ENCODE measurements at places on chromosomes 6 and 20. TPM values are rescaled to one million over a fixed set of nuclear protein-coding genes. Genes with fewer than 3 reads are reported as not detected.

- H3K4me1 ChIP-seq: peaks cover 23% of the 10 kb centered on the region
- peak; percentile 33 for DNase-seq
- H3K27ac ChIP-seq: no peak overlapping the region
- no peaks in the 10 kb centered on the region for H3K27me3 ChIP-seq
Observed at GRCh38 chr6:164967102-164967501, 342.3 kb downstream of the C6orf118 start.

DNA sequence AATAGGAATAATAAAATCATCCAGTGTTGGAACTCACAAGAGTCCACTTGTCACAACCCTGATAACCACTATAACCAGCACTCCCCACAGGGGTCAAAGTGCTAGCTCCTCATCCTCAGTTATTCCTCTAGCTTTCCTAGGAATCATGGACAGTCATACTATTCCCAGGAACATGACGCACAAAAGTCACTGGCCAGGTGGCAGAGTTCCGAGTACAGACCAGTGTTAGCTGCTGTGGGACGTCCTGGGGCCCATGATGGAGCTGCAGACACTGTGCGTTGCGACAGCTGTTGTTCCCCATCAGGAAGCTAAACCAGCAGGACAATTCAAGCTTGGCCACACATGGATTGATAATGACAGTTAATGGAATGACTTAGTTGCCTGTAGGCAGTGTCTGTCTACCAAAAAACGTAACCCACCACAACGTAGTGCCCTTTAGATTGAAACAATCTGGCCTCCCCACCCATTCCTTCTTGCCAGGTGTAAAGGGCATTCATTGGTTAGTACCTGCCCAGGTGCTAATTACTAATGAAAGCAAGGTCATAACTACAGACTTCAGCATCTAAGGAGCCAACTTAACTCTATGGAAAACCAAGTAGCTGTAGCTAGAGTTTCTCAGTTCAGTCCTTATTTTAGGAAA lies 17.4 kb downstream of the EZR start:
- H3K4me1 ChIP-seq: peaks cover 78% of the 10 kb centered on the region
- H3K27me3 ChIP-seq: no peaks in the 10 kb centered on the region
- H3K36me3 ChIP-seq: no peaks in the 10 kb centered on the region
- 0 out of 2 replicates have a peak overlapping the region, but pooled peaks have one; percentile 0 for H3K27ac ChIP-seq
- no peak overlapping the region for H3K4me3 ChIP-seq

CPNE1 gene
- 158 TPM for total RNA-seq

- H3K27me3 ChIP-seq: no peaks in the 10 kb centered on the region
- no peak overlapping the region for H3K4me3 ChIP-seq
- H3K36me3 ChIP-seq: no peaks in the 10 kb centered on the region
- peaks cover 61% of the 10 kb centered on the region for H3K4me1 ChIP-seq
Observed at GRCh38 chr6:144654506-144654905, 369.4 kb downstream of the UTRN start.

GRCh38 chr6:5450073-5450472 lies 188.8 kb downstream of the FARS2 start:
- no peaks in the 10 kb centered on the region for H3K4me1 ChIP-seq
- no peak for DNase-seq
- H3K36me3 ChIP-seq: no peaks in the 10 kb centered on the region
- H3K4me3 ChIP-seq: no peak overlapping the region
- no peak overlapping the region for H3K27ac ChIP-seq
- no peaks in the 10 kb centered on the region for H3K27me3 ChIP-seq

DNA sequence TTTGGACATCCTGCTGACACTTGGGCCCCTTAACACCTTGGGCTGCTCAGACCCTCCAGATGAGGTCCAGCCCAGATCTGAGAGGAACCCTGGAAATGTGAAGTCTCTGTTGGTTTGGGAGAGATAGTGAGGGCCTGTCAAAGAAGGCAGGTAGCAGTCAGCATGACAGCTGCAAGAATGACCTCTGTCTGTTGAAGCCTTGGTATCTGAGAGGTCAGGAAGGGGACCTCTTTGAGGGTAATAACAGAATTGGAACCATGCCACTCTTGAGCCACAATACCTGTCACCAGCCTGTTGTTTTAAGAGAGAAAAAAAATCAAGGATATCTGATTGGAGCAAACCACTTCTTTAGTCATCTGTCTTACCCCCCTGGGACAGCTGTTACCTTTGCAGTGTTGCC lies 4.2 kb downstream of the SYS1 start:
- no peak overlapping the region for H3K4me3 ChIP-seq
- DNase-seq: no peak
- 0 out of 2 replicates have a peak, but pooled peaks cover 4% of the 10 kb centered on the region for H3K27me3 ChIP-seq
- no peaks in the 10 kb centered on the region for H3K36me3 ChIP-seq
- no peak overlapping the region for H3K27ac ChIP-seq

- no peak overlapping the region for H3K4me3 ChIP-seq
- no peak overlapping the region for H3K27ac ChIP-seq
- H3K27me3 ChIP-seq: no peaks in the 10 kb centered on the region
- no peak for DNase-seq
Observed at GRCh38 chr6:13165502-13166172, 162.7 kb downstream of the TBC1D7 start.

COL10A1 gene
- total RNA-seq: not detected

DNA sequence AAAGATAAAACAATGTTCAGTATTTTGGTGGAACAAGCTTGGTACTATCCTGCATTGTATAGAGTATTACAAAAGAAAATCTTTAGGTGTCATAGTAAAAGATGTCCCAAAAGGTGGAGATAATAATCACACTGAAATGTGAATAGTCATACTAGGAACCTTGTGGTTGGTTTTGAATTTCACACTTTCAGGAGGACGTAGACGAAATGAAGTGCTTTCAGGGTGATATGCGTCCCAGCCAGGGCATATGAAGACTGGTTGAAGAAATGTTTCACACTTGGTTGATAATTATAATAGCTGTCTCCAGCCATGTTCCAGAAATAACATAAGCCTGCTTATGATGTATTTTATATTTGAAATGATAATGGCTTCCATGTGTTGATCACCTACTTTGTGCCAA lies 60.4 kb downstream of the SCAND1 start:
- no peaks in the 10 kb centered on the region for H3K27me3 ChIP-seq
- no peaks in the 10 kb centered on the region for H3K36me3 ChIP-seq
- no peak overlapping the region for H3K4me3 ChIP-seq
- H3K4me1 ChIP-seq: no peaks in the 10 kb centered on the region

GSTA3 gene
- not detected for total RNA-seq

DNA sequence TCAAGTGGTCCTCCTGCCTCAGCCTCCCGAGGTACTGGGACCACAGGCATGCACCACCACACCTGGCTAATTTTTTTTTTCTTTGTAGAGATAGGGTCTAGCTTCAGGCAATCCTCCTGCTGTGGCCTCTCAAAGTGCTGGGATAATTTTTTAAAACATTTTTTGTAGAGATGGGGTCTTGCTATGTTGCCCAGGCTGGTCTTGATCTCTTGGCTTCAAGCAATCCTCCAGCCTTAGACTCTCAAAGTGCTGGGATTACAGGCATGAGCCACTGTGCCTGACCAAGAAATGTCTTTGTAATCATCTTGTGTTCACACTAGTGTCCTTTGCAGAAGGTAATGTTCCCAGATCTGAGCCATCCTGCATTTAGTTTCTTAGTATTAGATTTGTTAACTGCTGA lies 61.6 kb downstream of the RIPOR2 start:
- no peak overlapping the region for H3K27ac ChIP-seq
- no peaks in the 10 kb centered on the region for H3K36me3 ChIP-seq
- no peak for DNase-seq
- peaks cover 25% of the 10 kb centered on the region for H3K4me1 ChIP-seq

TMEM244 gene
- not detected for total RNA-seq

DNA sequence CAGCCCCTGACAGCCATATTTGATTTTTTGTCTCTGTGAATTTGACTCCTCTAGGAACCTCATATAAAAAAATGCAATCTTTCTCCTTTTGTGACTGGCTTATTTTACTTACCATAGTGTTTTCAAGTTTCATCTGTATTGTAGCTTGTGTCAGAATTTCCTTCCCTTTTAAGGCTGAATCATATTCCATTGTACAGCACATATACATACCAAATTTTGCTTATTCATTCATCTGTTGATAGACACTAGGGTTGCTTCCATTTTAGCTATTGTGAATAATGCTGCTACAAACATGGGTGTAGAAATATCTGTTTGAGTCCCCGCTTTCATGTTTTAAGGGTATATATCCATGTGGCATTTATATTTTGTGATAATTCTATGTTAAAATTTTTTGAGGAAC lies 49.2 kb upstream of the RNF217 start:
- no peak overlapping the region for H3K4me3 ChIP-seq
- no peaks in the 10 kb centered on the region for H3K4me1 ChIP-seq
- H3K36me3 ChIP-seq: no peaks in the 10 kb centered on the region
- H3K27ac ChIP-seq: no peak overlapping the region
- H3K27me3 ChIP-seq: no peaks in the 10 kb centered on the region

GRCh38 chr6:137810554-137811120 lies 56.4 kb upstream of the TNFAIP3 start:
- no peaks in the 10 kb centered on the region for H3K4me1 ChIP-seq
- no peak overlapping the region for H3K4me3 ChIP-seq
- DNase-seq: no peak
- H3K27me3 ChIP-seq: no peaks in the 10 kb centered on the region
- H3K27ac ChIP-seq: no peak overlapping the region

DNA sequence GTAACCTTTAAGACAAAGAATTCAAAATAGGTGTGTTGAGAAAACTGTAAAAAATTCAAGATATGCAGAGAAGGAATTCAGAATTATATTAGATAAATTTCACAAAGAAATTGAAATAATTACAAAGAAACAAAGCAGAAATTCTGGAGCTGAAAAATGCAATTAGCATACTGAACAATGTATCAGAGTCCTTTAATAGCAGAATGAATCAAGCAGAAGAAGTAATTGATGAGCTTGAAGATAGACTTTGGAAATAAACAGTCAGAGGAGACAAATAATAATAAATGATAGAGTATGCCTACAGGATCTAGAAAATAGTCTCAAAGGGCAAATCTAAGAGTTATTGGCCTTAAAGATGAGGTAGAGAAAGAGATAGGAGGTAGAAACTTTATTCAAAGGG lies 131.7 kb downstream of the COL21A1 start:
- no peak for DNase-seq
- H3K4me1 ChIP-seq: no peaks in the 10 kb centered on the region
- no peaks in the 10 kb centered on the region for H3K27me3 ChIP-seq
- no peak overlapping the region for H3K4me3 ChIP-seq

FLRT3 gene
- total RNA-seq: 0.17 TPM

DNA sequence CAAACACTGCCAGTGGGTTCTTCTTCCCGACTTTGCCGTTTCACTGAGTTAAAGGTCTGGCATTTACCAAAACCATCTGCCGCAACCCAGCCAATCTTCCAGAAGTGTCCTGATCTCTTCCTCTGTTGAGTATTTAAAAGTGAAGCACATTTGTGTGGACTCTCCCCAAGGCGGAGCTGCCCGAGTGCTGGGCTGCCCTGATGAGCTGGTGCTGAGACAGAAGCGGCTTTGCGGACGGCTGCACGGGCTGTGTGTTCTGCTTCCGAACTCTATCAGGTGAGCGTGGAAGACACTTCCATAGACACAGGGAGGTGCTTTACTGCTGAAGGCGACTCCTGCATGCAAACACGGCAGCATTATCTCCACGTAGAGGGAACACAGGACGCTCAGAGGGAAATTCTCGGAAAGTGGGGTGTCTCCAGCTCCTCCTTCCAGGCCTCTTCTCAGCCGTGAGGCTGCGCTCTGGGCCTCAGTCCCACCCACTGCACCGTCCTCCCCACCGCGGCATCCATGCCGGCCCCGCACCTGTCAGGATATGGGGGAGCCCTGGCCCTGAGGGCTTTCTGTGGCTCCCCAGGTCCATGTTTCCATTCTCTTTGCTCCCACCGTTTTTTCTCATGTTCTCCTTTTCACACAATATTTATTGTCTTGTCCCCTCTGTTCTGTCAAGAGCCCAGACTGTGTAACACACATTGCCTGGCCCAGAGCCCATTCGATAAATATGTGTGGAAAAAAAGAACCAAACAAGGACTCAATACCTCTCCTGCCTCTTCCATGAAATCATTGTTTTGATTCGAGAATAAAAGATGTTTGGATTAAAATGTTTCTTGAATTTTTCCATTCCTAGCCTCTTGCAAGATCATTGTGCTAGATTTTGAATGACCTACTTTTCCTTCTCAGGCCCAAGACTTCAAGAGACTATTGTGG lies 205.1 kb downstream of the DLL1 start:
- no peak overlapping the region for H3K4me3 ChIP-seq
- DNase-seq: no peak
- H3K36me3 ChIP-seq: no peaks in the 10 kb centered on the region
- H3K27ac ChIP-seq: no peak overlapping the region
- H3K27me3 ChIP-seq: no peaks in the 10 kb centered on the region
- H3K4me1 ChIP-seq: no peaks in the 10 kb centered on the region

DNA sequence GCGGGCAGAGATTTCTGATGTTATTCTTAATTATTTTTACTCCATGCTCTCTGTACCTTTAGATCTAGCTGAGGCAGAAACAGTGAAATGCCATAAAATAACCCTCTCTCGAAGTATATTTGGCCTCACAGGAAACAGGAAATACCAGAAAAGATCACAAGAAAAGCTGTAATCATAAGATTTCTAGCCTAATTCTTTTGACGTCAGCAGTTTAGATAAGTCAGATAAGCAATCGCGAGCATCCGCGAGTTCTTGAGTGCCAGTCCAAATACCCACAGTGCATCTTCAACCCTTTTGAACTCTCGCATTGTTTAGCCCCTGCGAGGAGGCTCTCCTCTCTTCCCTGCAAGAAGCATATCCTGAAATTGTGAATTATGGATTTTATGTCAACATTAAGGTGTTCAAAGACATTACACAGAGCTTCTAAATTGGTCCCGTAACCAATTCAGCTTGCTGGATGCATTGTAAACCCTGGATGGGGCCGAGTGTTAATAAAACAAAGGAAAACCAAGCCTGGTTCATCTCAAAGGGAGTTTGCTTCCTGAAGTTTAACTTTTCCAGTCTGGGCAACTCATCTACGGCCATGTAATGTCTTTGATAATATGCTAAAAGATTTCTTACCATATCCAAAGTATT lies 198.9 kb downstream of the MTFR2 start:
- H3K27me3 ChIP-seq: no peaks in the 10 kb centered on the region
- no peak overlapping the region for H3K27ac ChIP-seq
- no peak for DNase-seq
- no peaks in the 10 kb centered on the region for H3K36me3 ChIP-seq
- H3K4me3 ChIP-seq: no peak overlapping the region

- peak overlapping the region; percentile 67 for H3K4me3 ChIP-seq
- peaks cover 81% of the 10 kb centered on the region for H3K27me3 ChIP-seq
- peaks cover 29% of the 10 kb centered on the region for H3K4me1 ChIP-seq
Observed at GRCh38 chr6:166008441-166009369, 158.9 kb downstream of the TBXT start.

GDAP1L1 gene
- 6.9 TPM for total RNA-seq

- H3K36me3 ChIP-seq: no peaks in the 10 kb centered on the region
- H3K27ac ChIP-seq: peak overlapping the region; percentile 47
- H3K27me3 ChIP-seq: no peaks in the 10 kb centered on the region
- peak; percentile 32 for DNase-seq
- no peak overlapping the region for H3K4me3 ChIP-seq
- peaks cover 5% of the 10 kb centered on the region for H3K4me1 ChIP-seq
Observed at GRCh38 chr20:2911200-2911599, 37.9 kb downstream of the PTPRA start.

GRCh38 chr20:58046311-58046710 lies 182.1 kb downstream of the ANKRD60 start:
- peaks cover 17% of the 10 kb centered on the region for H3K4me1 ChIP-seq
- H3K4me3 ChIP-seq: no peak overlapping the region
